ENCODE measurements at places on chromosomes 7 and 10. TPM values are rescaled to one million over a fixed set of nuclear protein-coding genes. Genes with fewer than 3 reads are reported as not detected.

The PAPOLB gene
- total RNA-seq, result not detected

The CDC14C gene
- not detected for total RNA-seq

The COL13A1 gene
- 2.0 TPM for total RNA-seq

The KIF20B gene
- total RNA-seq, result 4.2 TPM

The PPP1R9A gene
- 0.04 TPM for total RNA-seq

The TMEM229A gene
- total RNA-seq, result not detected

Data from esophagus squamous epithelium (tissue), 5 donors.